Activated naive CD8-positive, alpha-beta T cell treated with anti-CD3 and anti-CD28 coated beads, Interleukin-2, amount 10 ng/mL, durations not matched to agents 7 days and 5 days (primary cell): ENCODE measurements at places on chromosomes 6 and 20. TPM values are rescaled to one million over a fixed set of nuclear protein-coding genes. Genes with fewer than 3 reads are reported as not detected.

GRCh38 chr6:119673741-119674140 lies 324.2 kb upstream of the MAN1A1 start:
- H3K27me3 ChIP-seq, result peaks cover 16% of the 10 kb centered on the region
- DNase-seq, result no peak
- H3K27ac ChIP-seq, result no peak overlapping the region
- no peak overlapping the region for H3K4me3 ChIP-seq
- no peaks in the 10 kb centered on the region for H3K36me3 ChIP-seq

DNA sequence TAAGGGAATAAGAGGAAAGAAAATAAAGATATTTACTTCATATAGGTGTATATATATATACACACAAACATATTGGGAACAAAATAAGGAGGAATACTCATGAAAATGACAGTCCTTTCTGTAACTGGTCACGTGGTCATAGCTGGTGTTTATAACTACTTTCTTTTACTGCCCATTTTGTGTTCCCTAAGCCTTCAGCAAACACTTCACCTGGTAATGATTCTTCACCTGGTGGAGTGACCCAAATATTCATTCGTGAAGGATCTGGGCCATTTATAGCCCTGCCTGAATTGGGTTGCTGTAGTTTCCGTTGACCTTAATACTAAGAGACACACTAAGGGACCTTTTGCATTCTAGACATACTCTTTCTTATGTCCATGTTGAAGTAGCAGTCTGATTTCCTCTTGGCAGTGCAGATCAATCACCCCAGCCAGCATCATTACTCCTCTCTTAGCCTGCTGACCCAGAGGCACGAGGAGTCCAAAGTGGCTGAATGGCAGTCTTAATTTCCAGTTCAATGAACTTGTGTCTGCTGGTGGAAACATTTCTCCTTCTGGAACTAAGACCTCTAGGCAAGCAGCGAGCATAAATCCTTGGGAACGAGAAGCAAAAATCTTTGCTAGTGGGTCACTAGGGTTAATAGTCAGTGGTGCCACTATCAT lies 39.9 kb upstream of the IYD start:
- H3K4me1 ChIP-seq, result no peaks in the 10 kb centered on the region
- DNase-seq, result no peak
- H3K27ac ChIP-seq, result no peak overlapping the region
- no peaks in the 10 kb centered on the region for H3K36me3 ChIP-seq
- H3K4me3 ChIP-seq, result no peak overlapping the region

Gene STX11
- 11.2 TPM for total RNA-seq

DNA sequence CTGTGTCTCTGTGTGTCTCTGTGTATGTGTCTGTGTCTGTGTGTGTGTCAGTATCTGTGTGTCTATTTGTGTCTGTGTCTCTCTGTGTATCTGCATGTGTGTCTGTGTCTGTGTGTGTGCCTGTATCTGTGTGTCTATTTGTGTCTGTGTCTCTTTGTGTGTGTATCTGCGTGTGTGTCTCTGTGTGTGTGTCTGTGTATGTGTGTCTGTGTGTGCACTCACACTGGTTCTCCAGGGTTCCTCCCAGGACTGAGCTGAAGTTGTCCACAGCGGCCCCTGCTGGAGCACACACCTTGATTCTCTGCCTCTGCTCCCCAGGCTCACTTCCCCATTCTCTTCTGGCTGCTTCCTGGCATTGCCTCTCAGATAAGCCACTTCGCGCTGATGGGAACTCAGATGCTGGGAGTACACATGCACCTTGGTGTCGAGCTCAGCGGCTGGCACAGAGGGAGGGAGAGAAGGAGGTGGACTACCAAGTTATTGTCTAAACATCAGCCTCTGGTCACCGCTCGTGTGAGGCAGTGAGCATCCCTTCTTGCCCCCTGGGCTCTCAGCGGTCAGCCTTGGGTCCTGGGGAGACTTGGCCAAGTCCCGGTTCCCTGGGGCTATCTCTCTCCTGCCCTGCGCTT lies 104.9 kb upstream of the NXT1 start:
- no peak overlapping the region for H3K27ac ChIP-seq
- H3K27me3 ChIP-seq, result no peaks in the 10 kb centered on the region
- H3K4me1 ChIP-seq, result no peaks in the 10 kb centered on the region
- no peaks in the 10 kb centered on the region for H3K36me3 ChIP-seq

Gene UNC5CL
- total RNA-seq, result 4.2 TPM

Gene TOX2
- total RNA-seq, result 0.26 TPM
